ENCODE measurements at places on chromosomes 5 and 9.

DNA sequence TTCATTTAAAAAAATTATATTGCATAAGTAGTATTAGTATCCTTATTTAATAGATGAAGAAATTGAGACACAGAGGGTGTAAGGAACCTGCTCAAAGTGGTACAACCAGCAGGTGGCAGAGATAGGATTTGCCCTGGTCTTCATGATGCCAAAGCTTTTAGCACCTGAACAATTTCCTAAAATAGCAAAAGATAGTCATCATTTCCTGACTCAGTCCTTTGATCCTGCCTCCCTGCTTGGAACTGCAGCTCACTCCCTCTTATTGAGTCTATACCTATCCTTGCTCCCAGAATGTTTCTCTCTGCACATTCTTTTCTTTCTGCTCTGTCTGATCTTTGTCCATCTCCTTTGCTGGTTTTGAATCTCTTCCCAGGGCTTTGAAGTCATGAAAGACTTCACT, 155.8 kb downstream of the FRMD3 start:
- no peak for DNase-seq

DNA sequence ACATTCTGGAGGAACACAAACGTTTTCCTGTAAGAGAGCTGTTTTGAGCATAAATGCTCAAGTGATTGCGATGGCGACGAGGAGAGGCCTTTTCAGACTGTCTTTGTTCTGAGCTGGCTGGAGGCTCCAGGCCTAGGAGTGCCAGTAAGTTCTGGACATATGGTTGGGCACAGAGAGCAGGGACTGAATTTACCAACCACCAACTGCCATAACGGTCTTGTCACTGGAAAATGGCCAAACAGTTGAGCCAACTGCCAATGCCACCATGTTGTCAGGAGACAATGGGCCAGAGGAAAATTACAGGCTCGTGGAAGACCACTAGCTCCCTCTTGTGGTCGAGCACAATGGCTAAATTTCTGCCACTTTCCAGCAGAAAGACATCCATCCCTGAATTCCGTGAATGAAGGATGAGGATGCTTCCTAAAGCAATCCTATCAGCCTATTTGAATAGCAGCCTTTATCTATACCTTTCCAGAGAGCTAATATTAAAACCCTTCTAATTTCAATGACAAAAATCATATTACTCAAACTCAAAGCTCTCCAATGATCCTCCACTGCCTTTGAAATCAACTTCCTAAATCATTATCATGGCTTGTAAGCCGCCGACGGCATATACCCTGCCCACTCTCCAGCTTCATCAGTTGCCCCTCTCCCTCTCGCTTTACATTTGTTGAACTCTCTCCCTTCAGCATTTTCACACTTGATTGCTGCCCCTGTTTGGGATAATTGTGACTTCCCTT, 66.9 kb upstream of the GLIS3 start:
- no peak for DNase-seq

- no peak for DNase-seq
These were observed 41.8 kb downstream of the CAST start for GRCh38 chr5:96703995-96704394.

- no peak for DNase-seq
These were observed 2.7 kb downstream of the TSLP start for GRCh38 chr5:111074244-111074643.

GRCh38 chr9:4055032-4055431, 244.8 kb downstream of the GLIS3 start:
- DNase-seq = no peak

- no peak for DNase-seq
These were observed 450.9 kb upstream of the ZNF608 start for GRCh38 chr5:125197321-125197720.

GRCh38 chr9:85994191-85994590, 53.2 kb downstream of the NAA35 start:
- DNase-seq = no peak

DNA sequence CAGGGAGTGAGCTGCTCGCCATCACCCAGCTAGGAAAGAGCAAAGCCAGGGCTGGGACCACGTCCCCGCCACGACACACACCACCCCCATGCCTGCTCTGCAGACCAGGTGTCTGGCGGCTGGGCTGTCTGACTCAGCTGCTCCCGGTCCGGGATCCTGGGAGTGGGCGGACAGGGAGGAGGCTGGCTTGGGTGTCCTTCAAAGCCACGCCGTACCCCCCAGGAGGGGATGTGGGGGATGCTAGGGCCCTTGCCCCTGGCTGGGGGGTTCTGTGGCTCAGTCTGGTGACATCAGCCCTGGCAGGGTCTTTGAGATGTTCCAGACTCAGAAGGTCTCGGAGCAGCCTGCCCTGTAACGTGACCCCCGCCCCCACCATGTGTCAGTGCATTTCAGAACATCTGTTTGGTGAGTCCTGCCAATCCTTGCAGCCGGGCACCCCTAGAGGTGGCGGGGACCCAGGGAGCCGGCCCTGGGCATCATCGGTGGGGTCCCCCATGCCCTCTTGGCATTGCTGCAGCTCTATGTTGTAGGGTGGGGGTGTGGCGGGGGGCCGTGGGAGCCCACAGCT, 62.3 kb downstream of the HMCN2 start:
- no peak for DNase-seq

DNA sequence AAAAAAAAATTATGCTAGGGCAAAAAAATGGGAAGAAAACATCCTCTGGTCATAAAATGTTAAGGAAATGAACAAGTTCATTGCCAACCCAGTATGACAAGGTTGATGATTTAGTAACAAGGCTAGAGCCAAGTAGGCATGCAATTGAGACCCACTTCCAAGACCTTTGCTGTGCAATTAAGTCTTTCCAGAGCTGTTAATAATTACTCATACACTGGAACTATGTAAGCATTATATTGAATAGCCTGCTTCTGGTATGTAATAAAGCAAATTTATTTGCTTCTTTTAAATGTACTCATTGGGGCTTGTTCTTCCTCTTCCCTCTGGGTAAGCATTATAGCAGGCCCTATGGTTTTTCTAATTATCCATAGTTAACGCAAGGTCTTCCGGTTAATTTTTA, 32.5 kb upstream of the SNAPC3 start:
- DNase-seq = no peak
